ENCODE measurements at places on chromosomes 16 and 17.
A peak's percentile ranks its signal among the peaks of the same experiment; 100 is the strongest.

DNA sequence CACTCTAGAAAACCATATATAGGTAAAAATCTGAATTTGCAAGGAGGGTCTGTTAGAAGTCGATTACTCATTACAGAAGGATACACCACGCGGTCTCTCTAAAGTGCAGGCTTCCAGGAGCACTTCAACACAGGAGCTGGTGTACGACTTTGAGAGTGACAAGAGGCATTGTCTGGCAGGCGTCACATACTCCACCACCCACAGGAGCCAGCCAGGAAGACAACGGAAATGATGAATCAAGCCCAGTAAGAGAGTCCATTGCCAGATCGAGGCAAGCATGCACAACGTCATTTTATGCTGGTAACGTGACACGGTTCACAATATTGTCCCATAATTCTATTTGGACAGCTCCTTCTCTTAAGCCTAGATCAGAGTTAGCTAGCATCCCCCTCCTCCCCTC, 15.0 kb upstream of the CACNG4 start:
- peak; percentile 70 for DNase-seq

GRCh38 chr16:1113489-1113888, 17.4 kb upstream of the C1QTNF8 start:
- DNase-seq: no peak

DNA sequence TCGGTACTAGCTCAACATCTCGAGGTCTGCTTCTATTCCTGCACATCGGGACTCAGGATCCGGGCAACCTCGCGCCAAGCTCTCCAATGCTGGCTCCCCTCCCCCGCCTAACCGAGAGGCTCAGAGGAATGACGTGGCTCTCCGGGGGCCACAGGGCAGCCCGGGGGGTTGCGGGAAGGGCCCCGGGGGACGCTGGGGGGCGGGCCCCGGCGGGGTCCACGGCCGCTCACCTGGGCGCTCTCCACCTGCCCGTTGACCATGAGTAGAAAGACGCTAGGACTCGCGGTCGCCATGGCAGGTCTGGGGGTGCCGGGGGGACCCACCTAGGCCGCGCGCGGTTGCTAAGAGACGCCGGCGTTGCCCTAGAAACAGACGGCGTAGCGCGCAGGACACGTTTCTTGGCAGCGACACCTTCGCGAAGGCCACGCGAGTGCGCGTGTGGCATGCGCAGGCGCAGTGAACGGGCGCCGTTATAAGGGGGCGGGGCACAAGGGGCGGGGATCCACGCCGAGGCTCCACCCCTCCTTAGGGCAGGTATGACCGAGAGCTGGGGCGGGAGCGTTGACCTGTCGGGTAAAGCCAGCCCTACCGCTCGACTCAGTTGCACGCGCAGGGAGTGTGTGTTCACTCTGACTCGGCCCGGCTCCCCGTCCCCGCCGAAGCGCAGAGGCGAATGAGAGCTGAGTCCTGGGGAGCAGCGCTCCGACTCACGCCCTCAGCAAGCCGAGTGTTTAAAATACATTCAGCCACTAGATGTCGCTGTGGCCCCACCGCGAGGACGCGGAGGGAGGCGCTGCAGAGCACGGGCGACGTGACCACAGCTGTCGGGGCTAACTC, at the start of gene B9D1:
Gene B9D1, minus strand, starts transcription at position 447 of the 837 bp plus-strand sequence. Its CDS starts 154 bp downstream, at position 293.
- DNase-seq: peak; percentile 97

DNA sequence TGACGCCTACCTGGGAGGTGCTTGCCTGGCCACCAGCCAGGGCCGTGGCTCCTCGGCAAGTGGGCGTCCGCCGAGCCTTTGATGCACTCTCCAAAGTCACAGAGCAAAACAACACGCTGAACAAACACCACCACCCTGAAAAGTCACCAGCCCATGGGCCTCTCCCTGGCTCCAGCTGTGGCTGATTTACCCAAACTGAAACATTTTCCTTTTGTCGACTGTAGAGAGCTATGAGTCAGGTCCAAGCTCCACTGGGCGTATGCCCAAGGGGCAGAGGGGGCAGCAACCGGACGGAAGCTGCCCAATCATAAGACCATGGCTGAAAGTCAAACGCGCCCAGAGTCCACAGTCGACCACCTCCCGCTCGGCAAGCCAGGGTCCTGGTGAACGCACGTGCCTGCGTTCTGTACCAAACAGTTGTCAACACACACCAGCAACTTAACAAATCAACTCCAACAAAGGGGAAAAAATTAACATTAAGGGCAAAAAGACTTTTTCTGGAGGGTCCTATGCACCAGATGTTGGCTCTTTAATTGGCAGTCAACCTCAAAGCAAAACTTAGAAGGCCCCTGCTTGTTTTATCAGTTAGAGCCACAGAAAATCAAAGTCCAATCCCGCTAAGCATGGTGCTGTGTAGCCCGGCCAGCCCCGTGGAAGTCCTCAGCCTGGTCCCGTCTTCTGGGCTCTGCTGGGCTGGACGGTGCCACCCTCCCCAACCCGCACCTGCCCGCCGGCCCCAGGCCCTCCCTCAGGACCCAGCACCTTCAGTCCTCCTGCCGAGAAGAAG, 47.3 kb downstream of the TBC1D16 start:
- DNase-seq: peak; percentile 88

GRCh38 chr16:12876778-12877177, 24.6 kb upstream of the SHISA9 start:
- DNase-seq: no peak

GRCh38 chr16:4608704-4608980, 6.0 kb downstream of the UBALD1 start:
- no peak for DNase-seq

DNA sequence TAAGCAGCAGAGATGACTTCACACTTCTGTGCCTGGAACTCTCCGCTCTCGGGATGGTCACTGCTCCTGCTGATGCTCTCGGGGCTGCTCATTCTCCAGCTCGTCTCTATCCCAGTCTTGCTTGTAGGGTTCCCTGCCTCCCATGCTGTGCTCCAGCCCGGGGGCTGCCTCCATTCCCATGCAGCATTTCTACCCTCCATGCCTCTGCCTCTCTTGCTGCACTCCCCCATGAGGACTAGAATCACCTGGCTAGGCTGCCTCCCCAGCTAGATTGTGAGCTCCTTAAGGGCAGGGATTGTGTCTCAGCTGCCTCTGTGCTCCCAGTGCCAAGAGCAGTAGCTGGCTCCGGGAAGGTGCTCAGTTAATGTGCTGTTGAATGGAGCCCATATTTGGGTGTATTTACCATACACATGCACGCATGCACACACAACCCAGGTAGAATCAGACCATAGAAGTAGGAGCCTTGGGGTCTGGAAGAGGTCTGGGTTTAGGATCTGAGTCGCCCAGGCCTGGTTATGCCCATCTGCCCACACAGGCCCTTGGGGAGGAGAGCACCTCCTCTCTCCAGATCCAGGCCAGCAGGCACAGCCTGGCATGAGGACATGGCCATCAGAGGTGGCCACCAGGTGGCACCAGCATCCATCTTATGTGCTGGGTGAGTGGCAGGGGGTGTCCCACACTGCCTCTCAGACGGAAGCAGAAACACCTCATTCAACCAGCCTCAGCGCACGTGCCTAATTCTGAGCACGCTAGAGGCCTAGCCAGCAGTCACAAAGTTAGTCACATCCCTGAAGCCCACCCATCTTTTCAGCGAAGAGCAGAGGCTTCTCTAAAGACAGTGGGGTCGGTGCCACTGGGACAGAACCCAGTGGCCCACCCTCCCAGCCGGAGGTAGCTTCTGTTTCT, 9.3 kb downstream of the GIT1 start:
- DNase-seq: peak; percentile 90

GRCh38 chr16:25135254-25135878, 23.8 kb downstream of the LCMT1 start:
- peak; percentile 24 for DNase-seq

DNA sequence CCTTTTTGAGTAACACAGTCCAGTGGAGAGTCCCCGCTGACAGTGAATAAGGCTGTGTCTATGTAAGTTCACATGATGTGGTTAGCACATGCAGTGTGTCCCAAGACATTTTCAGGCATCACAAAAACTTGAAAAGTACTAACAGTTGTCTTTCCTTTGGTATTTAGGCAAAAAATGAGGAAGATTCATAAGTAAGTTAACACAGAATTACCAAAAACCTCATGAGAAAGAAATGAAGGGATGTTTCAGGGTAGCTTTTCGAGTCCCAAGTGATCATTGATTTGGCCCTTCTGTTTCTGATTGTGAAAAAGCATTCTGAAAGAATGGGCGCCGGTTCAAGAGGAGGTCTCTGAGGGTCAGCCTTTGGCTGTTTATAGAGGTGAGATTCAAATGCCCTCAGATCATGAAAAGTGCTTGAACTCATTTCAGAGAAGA, 529 bp upstream of the ASPA start:
- DNase-seq: no peak

DNA sequence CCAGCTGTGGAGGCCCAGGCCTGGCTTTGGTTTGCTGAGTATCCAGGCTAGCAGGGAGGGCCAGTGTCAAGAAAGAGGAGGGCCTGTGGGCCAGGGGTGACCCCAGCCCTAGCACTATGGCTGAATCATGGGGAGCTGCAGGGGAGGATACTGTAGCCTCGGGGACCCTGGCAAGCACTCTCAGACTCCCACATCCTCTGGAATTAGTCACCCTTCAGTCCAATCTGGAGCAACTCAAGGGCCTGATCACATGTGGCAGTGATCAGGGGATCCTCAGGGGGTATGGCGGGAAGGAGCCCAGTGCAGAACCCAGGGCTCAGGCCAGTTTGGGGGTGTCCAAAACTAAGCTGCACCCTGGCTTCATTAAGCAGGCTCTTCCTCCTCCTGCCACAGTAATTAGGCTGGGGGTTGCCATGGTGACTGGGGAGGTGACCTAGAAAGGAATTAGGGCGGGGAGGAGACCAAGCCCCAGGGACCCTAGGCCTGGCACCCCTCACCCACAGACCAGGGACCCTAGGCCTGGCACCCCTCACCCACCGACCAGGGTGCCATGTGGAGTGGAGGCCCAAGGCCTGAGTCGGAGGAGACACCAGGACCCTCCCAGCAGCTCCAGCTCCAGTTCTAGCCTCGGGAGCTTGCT, 5.8 kb downstream of the NLGN2 start:
- peak; percentile 67 for DNase-seq

- DNase-seq: peak; percentile 58
Observed at GRCh38 chr17:70636517-70637133, 467.3 kb downstream of the KCNJ2 start.

DNA sequence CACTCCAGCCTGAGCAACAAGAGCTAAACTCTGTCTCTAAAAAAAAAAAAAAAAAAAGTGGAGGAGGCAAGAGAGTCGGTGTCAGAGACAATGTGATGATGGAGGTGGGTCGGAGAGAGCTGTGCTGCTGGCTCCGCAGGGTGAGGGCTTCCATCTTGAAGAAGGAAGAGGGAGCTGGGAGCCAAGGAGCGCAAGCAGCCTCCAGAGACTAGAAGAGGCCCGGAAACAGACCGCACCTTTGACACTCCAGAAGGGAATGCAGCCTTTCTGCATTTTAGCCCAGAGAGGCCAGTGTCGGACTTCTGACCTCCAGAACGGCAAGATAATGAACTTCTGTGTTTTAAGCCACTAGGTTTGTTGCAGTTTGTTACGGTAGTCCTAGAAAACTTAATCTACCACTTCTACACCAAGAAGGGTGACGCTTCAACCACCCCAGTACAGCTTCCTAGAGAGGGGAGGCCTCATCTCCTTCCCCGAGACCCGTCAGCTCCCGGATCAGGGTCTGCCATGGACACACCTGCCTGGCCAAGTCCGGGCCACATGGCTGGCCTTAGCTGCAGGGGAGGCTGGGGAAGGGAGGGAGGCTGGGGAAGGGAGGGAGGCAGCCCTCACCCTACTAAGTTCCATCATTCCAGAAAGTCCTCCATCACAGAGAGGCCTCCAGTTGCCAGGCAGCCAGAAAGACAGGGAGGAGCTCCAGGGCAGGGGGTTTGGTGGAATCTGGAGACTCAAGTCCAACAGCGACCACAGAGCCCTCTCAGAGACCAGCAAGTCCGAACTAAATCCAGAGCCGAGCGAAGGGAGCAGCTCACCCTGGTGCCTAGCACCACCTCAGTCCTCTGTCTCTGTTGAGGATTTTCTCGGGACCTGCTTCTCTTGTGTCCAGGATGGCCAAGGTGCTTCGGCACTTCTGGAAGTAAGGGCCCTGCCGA, 13.2 kb upstream of the RBFOX3 start:
- no peak for DNase-seq

DNA sequence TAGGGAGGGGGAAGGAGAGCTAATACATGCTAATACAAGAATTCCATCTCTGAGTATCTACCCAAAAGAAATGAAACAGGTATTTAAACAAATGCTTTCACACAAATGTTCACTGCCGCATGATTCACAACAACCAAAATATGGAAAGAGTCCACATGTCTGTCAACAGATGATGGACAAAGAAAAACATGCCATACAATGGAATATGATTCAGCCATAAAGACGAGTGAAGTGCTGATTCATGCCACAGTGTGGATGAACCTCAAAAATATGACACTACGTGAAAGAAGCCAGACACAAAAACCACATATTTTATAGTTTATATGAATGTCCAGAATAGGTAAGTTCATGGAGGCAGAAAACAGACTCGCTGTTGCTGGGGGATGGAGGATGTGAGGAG, 321.4 kb downstream of the FOXL1 start:
- DNase-seq: peak; percentile 29

- DNase-seq: no peak
Observed at GRCh38 chr17:1972487-1973160, 52.5 kb downstream of the RTN4RL1 start.

DNA sequence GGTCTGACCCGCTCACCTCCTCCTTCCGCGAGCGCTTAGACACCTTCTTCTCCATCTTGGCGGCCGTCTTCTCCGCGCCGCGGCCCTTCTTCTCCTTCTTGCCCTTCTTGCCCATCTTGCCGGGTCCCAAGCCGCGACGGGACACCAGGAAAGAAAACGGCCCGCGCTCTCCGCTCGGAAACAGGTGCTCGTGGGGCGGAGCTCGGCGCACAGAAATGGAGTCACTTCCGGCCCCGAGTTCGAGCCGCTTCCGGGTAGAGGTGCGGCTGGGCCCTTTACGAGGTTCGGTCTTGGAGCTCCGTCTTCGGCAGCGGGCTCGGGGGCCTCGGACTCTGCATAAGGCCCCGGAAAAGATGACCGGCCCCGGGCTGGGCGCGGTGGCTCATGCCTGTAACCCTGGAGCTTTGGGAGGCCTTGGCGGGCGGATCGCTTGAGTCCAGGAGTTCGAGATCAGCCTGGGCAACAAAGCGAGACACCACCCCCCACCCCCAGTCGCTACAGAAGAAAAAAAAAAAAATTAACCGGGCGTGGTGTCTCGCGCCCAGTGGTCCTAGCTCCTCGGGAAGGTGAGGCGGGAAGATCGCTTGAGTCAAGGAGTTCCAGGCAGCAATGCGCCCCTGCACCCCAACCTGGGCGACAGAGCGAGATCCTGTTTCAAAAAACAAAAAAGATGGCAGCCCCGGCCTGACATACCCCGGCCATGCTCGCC, at the start of gene KLHDC4:
Gene KLHDC4, minus strand, starts transcription at position 211 of the 709 bp plus-strand sequence. Its CDS starts 96 bp downstream, at position 115.
- DNase-seq: peak; percentile 95

All from GM03348 (cell line).